ENCODE measurements at places on chromosomes 12 and 14.

DNA sequence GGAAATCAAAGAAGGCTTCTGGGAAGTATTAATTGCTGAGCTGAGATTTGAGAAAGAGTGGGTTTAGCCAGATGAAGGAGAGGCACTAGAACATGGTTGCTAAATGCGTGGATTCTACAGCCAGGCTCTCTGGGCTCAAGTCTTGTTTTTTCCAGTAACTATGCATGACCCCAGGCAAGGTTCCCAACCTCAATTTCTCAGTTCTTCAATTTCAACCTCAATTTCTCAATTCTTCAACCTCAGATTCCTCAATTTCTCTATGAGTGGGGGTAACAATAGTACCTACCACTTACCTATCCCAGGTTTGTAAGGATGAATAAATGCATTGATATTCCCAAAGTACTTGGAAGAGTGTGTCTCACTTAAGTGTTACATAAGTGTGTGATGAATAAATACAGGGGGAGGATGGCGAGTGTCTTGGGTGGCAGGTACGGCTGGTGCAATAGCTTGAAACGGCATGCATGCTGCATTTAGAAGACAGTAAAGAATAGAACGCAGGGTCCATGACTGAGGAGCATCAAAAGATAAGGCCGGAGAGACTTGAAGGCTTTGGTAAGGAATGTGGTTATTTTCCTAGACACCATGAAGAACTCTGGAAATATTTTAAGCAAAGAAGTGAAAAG is 149.1 kb upstream of the ATP2B1 start:
- DNase-seq, result no peak

GRCh38 chr12:121921066-121921465 is 2.7 kb downstream of the CFAP251 start:
- no peak for DNase-seq

DNA sequence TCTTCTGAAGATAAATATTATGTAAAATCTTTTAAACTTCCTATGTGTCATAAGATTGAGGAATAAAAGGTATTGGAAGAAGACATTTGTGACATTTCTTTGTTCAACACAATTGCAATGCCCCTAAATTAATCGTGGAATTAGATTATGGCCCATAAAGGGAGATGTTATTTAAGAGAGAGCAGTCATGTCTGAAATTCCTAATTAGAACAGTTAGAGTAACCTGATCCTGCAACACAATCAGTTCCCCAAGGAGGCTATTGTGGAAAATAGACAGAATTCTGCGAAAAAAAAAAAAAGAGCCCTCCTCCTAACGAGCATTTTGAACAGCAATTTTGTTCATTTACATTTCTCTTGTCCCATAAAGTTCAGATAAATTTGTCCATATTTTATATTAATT is 339.5 kb downstream of the PAWR start:
- no peak for DNase-seq

DNA sequence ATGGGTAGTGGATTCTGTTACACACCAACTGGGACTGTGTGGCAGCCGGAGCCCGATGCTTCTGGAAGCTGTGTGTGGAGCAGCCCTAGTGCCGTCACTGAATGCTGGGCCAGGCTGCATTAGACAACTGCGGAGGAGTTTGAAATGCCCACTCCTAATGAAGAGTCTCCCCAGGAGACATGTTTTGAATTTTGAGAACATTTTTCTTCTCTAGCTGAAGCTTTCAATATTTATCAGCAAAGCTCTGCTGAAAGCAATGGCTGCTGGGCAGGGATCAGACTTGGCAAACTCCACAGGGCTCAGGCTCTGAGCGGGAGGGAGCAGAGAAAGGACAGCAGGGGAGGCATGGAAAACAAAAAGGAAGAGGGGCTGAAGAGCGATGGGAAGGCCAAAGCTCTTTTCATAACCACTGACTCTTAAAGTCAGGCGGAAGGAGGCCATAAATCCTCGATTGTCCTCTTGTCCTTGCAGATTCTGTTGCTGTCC is 189.1 kb downstream of the MON2 start:
- DNase-seq, result no peak

DNA sequence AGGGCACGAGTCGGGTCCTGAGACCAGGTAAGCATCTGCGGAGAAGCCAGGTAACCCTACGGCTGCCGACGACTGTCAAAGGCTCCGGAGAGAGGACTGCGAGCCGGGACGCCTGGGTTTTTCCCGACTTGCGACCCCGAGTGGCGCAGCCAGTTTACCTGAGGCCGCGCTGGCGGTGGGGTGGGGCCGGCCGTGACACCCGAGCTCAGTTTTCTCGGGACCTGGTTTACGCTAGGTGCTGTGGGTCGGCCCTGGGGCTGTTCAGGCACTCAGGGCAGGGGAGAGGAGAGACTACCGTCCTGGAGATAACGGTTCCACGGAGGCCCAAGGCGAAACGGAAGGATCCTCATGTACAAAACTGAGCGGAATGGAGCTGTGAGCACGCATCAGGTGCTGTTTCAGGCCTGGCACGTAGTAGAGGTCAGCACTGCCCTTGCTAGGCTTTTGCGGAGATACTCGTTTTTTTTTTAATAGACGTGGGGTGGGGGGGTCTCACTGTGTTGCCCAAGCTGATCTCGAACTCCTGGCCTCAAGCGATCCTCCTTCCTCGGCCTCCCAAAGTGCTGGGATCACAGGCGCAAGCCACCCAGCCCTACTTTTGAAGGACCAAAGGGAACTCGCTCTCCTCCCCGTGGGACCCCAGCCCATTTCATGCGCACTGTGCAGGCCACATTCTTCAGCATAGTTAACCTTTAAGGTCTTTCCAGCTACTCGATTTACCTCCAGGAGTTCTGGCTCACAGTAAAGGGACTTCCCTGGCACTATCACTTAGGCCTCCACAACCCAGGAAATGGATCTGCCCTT is 471 bp downstream of the MTRFR start:
- no peak for DNase-seq

DNA sequence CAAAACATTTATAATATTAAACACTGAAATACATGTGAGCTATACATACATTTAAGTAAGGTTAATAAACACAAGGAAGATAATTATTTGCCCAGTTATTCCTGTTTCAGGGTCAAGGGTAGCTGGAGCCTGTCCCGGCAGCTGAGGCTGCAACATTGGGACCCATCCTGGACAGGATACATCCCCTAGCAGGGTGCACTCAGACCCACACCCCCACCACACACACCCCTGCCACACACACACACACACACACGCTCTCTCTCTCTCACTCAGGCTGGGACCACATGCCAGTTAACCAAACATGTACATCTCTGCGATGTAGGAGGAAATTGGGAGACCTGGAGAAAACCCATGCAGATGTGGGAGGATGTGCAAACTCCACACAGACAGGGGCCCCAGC is 112.6 kb upstream of the TMCC3 start:
- DNase-seq, result no peak

- peak; percentile 47 for DNase-seq
Measured at GRCh38 chr14:59333235-59333634, 131.9 kb downstream of the GPR135 start.

DNA sequence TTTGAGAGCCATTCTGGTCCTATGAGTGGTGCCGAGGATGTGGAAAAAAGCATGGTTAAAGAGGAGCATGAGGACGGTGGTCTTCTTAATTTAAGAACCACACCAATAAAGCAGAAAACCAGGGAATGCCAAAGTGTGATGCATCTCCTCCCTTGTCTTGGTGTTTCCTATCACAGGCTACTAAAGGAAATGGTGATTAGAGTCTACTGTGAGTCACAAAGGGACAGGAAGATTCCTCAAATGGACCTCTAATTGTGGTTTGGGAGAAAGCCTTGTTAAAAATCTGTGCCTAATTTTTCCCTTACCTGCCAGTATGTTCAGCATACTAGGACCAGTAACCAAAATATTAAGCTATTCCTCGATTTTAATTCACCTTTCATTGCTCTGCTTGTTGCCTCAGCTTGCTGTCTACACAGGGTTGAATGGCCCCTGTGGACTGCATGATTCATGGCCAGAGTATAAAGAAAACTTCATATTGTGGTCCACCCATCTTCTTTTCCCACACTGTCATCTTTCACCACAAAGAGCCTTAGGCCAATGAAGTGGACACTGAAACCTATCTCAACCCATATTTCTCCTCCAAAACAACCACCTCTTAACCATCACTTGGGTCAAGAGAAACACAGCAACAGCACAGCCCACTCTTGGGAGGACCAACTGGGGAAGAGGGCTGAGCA is 38.8 kb downstream of the DIO2 start:
- DNase-seq, result no peak

- DNase-seq, result no peak
Measured at GRCh38 chr14:64841121-64841651, 38.5 kb downstream of the SPTB start.

- DNase-seq, result no peak
Measured at GRCh38 chr12:45668641-45669040, 60.9 kb upstream of the ARID2 start.

DNA sequence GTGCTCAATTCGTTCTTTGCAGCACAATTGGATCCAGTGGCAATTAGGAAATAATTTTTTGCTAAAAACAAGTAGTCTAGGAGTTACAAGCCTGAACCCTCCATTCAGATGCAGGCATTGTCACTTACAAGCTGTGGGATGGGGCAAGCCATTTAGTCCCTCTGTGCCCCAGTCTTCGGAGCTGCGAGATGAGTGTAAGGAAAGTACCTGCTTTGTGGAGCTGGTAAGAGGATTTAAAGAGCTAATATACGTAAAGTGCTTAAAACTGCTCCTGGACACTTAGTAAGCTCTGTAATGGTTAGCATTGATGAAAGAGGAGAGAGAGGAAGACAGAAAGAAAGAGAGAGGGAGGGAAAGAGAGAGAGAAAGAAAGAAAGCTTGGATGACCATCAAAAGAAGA is 112.5 kb downstream of the LGMN start:
- DNase-seq, result no peak

GRCh38 chr12:57623385-57623784 is 9.6 kb downstream of the B4GALNT1 start:
- no peak for DNase-seq

Data from thyroid gland (tissue), 4 donors.